Vagina (tissue), 2 donors: ENCODE measurements at places on chromosomes 2 and 18. TPM values are rescaled to one million over a fixed set of nuclear protein-coding genes. Genes with fewer than 3 reads are reported as not detected.

- no peak for DNase-seq
Measured at GRCh38 chr2:161873707-161874106, 200.3 kb downstream of the DPP4 start.

DNA sequence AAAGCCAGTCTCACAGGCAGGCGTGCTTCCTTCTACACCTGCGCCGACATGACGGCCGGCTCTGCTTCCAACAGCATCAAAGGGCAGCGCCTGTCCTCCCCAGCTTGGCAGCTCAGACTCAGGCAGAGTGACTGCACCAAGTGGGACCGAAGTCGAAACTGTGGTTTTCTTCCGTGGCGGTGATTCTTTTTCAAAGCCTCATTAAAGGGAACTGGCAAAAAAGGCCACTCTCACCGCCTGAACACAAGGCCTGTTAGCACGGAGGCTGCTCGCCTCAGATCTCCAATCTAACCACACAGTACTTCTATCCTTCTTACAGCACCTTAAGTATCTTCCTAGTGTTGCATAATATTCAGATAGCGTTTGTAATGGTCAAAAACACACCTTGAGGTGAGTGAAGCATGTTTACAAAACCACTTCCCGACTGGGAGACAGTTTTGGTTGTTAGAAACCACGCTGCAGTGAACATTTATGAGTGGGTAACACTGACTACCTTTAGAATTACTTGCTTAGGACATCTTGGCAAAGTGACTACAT lies 236.4 kb downstream of the HDAC4 start:
- no peak for DNase-seq

GRCh38 chr2:54074606-54075341 lies 40.6 kb upstream of the ACYP2 start:
- no peak for DNase-seq

DNA sequence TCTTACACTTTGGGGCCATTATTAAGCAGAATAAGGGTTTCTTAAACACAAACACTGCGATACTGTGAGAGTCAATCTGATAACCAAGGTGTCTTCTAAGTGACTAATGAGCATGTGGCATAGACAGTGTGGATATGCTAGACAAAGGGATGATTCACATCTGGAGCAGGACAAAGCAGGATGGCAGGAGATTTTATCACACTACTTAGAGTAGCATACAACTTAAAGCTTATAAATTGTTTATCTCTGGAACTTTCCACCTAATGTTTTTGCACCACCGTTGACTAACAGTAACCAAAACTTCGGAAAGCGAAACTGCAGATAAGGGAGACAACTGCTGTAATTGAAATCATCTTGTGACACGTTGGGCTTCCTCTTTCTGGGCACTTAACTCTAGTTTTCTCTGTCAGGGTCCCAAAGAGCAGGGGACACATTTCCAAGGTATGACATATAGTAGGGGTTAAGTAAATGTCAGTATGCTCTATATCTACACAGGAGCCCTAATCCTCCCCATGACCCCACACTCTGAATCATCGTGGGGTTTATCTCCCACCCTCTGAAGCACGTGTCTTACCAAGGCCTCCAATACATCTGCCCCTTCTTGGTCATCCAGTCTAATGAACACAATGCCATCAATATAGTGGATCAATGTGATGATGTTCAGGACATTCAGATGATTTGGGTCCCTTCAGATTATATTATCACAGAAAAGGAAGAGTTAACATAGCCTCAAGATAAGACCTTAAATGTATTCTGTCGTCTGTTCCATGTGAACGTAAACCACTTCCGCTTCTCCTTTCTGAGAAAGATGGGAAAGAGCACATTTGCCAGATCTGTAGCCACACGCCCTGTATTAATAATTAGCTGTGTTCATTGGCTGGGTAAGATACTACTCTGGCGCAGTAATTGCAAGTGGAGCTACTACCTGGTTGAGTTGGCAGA lies 78.7 kb downstream of the FTCDNL1 start:
- DNase-seq: no peak

- DNase-seq: no peak
Measured at GRCh38 chr2:20677301-20678085, 10.5 kb downstream of the GDF7 start.

The NOTO gene
- not detected for total RNA-seq

The FAHD2A gene
- 42.0 TPM for total RNA-seq

The CYP26B1 gene
- total RNA-seq: 6.9 TPM

The KCNJ13 gene
- not detected for total RNA-seq

The GALNT3 gene
- 7.4 TPM for total RNA-seq
